B cell (primary cell): ENCODE measurements at places on chromosomes 7 and 10. TPM values are rescaled to one million over a fixed set of nuclear protein-coding genes. Genes with fewer than 3 reads are reported as not detected.
A peak's percentile ranks its signal among the peaks of the same experiment; 100 is the strongest.

GRCh38 chr10:62109587-62110293 lies 158.9 kb downstream of the RTKN2 start:
- H3K27ac ChIP-seq: peak overlapping the region; percentile 66
- no peaks in the 10 kb centered on the region for H3K27me3 ChIP-seq
- H3K36me3 ChIP-seq: no peaks in the 10 kb centered on the region
- peak; percentile 82 for DNase-seq
- peaks cover 65% of the 10 kb centered on the region for H3K4me1 ChIP-seq
- no peak overlapping the region for H3K4me3 ChIP-seq

DNA sequence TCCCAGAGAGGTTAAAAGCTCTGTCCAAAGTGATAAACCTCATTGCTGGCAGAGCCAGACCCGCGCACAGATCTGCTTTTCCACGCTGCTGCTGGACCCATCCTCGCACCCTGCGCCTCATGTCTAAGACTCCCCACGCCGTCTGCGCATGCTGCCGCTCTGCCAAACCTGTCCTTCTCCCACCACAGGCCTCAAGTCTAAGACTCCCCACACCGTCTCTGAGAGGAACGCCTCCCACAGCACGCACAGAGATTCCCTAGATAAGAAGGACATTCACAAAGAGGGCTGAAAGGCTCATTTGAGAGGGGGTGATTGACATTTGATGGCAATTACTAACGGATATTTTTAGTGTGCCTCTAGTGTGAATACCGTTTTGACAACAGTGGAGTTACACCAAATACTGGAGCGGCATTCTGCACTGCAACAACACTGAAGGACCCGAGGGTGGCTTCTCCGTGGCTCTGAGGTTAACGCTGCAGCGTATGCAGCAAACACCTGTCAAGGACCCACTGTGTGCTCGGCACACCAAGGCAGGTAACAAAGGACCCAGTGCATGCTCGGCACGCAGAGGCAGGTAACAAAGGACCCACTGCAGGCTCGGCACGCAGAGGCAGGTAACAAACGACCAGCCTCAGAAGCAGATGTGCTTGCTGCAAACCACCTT lies 231.4 kb downstream of the DNAJB6 start:
- no peak for DNase-seq
- H3K27me3 ChIP-seq: no peaks in the 10 kb centered on the region
- peak overlapping the region; percentile 50 for H3K4me3 ChIP-seq

GRCh38 chr10:122561212-122561611 lies 658 bp downstream of the DMBT1 start:
- no peak for DNase-seq
- no peaks in the 10 kb centered on the region for H3K36me3 ChIP-seq
- no peaks in the 10 kb centered on the region for H3K27me3 ChIP-seq
- H3K4me1 ChIP-seq: no peaks in the 10 kb centered on the region

DNA sequence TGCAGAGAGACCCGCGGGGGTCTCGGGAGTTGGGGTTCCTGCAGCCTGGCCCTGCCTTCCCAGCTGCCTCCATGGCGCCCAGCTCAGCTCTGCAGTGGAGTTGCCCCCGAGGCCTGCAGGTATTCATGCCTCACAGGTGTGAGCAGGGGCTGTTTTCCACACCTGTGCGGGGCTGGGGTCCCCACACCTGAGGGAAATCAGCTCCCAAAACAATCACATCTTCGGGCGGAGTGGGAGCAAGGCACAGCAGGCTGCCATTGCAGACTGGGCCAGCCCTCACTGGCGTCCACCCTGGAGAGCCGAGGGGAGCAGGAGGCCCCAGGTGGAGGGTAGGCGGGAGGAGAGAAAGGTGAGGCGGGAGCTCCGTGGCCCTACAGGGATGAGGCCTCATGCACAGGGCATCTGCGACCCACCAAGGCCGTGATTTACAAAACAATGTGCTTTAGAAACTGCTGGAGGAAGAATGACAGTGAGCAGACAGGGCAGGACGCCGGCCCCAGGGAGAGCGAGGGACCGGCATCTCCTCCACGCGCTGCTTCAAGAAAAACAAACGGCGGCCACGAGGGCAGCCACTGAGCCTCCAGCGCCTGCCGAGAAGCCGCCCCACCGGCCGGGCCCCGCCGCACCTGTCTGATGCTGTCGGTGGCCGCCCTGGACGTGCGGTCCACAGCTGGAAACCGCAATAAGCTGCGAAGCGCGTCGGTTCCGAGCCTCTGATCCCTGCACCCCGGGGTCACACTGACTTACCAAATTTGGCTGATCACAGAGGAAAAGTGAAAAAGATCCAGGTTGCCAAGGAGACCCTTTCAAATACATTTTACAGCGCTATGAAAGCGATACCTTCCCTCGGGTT lies 53.0 kb upstream of the PDGFA start:
- no peaks in the 10 kb centered on the region for H3K4me1 ChIP-seq
- H3K4me3 ChIP-seq: no peak overlapping the region
- no peak for DNase-seq
- no peak overlapping the region for H3K27ac ChIP-seq

GRCh38 chr7:2411815-2412586 lies 8.6 kb downstream of the CHST12 start:
- no peak overlapping the region for H3K27ac ChIP-seq
- no peaks in the 10 kb centered on the region for H3K36me3 ChIP-seq
- no peak overlapping the region for H3K4me3 ChIP-seq
- H3K27me3 ChIP-seq: no peaks in the 10 kb centered on the region
- DNase-seq: no peak

- H3K27ac ChIP-seq: no peak overlapping the region
- no peaks in the 10 kb centered on the region for H3K27me3 ChIP-seq
- H3K4me3 ChIP-seq: no peak overlapping the region
- H3K4me1 ChIP-seq: no peaks in the 10 kb centered on the region
Measured at GRCh38 chr7:86786376-86786775, 142.7 kb downstream of the GRM3 start.

- H3K27me3 ChIP-seq: no peaks in the 10 kb centered on the region
- DNase-seq: no peak
- no peak overlapping the region for H3K4me3 ChIP-seq
- peaks cover 44% of the 10 kb centered on the region for H3K4me1 ChIP-seq
- H3K27ac ChIP-seq: peak overlapping the region; percentile 73
Measured at GRCh38 chr7:104933022-104933421, 81.0 kb upstream of the KMT2E start.

ACSM6 gene
- not detected in 2 replicates for total RNA-seq

SYT15 gene
- 0.94 and 1.1 TPM in 2 replicates for total RNA-seq

SDK1 gene
- 0.66 and 2.0 TPM in 2 replicates for total RNA-seq

CLDN4 gene
- not detected in 2 replicates for total RNA-seq

DNA sequence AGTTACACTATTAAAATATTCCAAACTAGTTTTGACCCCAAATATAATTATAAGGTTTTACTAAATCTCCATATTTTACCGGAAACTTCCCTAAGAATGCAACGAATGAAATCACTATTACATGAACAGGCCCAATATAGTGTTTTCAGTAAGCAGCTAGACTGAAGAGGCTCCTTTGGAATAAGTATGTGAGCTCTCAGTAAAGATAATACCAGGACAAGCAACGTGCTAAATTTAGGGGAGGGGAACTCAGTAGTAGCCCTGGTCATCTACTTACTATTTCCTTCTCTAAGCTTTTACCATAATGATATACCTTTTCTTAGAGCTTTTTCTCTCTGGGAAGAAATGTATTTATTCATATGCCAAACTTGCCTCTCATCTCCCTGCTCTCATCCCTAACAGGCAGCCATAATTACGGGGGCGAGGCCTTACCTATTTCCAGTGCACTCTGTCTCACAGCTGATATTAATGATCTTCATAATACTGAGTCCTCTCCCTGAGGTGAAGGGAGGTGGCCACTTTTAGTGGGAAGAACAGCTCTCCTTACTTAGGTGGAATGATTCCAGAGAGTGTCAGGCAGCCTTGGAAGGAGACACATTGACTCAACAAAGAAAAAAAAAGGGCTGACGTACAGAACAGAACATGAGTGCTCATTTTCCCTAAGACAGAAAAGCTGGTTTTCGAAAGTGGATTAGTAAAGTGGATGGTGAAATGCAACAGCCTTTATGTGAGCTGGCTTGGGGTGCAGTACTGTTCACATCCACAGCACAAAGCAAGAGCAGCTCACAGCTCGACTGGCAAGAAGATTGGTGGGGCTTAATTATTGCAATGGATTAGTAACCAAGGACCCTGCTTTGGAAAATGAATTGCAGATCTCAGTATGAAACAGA lies 165.4 kb downstream of the GLI3 start:
- H3K27me3 ChIP-seq: no peaks in the 10 kb centered on the region
- H3K36me3 ChIP-seq: no peaks in the 10 kb centered on the region
- no peak overlapping the region for H3K27ac ChIP-seq
- DNase-seq: no peak

DNA sequence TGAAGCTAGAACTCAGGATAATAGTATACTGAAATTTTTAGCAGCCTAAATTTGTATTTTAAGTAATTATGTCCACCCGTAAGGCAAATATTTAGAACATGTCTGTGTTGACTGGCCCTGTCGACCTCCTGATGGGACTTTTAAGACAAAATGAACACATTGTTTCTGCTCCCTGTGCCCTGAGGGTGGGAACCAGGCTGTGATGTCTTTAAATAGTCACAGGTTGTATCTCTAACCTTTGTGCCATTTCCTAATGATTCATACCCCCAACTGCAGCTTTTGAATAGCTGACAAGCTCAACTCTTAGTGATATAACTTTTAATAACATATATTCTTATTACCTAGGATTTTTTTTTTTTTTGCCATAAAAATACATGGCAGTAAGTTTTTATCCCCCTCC lies 494.9 kb upstream of the AKR1E2 start:
- H3K27ac ChIP-seq: no peak overlapping the region
- no peak overlapping the region for H3K4me3 ChIP-seq
- no peak for DNase-seq
- no peaks in the 10 kb centered on the region for H3K36me3 ChIP-seq

FOXP2 gene
- total RNA-seq: not detected in 2 replicates

GRCh38 chr7:43643846-43644245 lies 60.9 kb downstream of the STK17A start:
- no peaks in the 10 kb centered on the region for H3K27me3 ChIP-seq
- no peak overlapping the region for H3K4me3 ChIP-seq
- no peaks in the 10 kb centered on the region for H3K36me3 ChIP-seq
- peak overlapping the region; percentile 97 for H3K27ac ChIP-seq
- peaks cover 63% of the 10 kb centered on the region for H3K4me1 ChIP-seq
- no peak for DNase-seq

- H3K4me3 ChIP-seq: no peak overlapping the region
- DNase-seq: no peak
- no peaks in the 10 kb centered on the region for H3K4me1 ChIP-seq
Measured at GRCh38 chr10:21449288-21449966, 76.1 kb downstream of the SKIDA1 start.

NYAP1 gene
- not detected in 2 replicates for total RNA-seq
